ENCODE measurements at places on chromosomes 4 and X.

- DNase-seq, result no peak
Measured at GRCh38 chrX:137290011-137290410, 256.2 kb upstream of the GPR101 start.

DNA sequence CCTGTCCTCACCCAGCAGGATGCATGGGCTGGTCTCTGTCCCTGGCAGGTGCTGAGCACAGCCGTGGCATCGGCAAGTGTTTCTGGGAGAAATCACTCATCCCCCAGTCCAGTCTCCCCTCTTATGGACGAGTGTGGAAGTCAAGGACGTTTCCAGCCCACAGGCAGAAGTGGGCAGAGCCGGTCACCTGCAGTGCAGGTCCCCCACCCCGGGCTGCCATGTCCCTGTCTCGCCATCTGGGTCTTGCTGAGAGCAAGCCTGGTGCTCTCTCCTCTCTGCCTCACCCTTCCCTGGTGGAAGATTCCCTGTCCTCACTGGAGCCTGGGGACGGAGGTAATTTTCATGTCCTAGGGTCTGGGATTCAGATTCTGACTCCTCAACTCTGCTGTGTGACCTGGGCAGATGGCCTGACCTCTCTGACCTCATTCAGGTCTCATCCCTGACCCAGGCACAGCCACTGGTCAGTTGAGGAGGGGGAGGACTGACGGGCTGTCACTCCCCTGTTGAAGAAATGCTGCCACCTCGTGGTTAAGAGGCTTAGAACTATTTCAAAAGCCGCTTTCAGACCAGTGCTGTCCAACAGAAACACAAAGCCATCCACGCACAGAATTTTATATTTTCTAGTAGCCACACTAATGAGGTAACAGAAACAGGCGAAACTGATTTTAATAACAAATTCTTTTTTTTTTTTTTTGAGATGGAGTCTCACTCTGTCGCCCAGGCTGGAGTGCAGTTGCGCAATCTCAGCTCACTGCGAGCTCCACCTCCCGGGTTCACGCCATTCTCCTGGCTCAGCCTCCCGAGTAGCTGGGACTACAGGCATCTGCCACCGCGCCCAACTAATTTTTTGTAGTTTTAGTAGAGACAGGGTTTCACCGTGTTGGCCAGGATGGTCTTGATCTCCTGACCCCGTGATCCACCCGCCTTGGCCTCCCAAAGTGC lies 1.8 kb downstream of the CPZ start:
- DNase-seq, result peak; percentile 69

DNA sequence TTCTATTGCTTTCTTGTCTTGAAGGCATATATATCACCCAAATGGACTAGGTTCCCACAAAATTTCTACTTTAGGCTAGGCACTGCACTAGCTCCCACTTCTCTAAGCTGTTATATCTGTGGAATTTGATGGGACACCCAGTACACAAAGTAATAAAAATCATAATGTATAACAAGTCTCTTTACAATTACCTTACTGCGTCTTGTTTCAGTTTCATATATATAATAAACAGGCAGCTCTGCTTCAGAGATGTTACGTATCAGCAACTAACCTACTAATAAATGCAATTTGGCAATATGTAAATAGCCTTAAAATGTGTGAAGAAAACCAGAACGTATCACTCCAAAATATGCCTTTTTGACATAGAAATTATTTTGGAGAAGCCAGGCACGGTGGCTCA lies 42.0 kb upstream of the UGDH start:
- DNase-seq, result no peak

GRCh38 chrX:118504581-118504980 lies 9.0 kb downstream of the DOCK11 start:
- DNase-seq, result no peak

GRCh38 chr4:186935901-186936300 lies 212.2 kb upstream of the FAT1 start:
- no peak for DNase-seq

DNA sequence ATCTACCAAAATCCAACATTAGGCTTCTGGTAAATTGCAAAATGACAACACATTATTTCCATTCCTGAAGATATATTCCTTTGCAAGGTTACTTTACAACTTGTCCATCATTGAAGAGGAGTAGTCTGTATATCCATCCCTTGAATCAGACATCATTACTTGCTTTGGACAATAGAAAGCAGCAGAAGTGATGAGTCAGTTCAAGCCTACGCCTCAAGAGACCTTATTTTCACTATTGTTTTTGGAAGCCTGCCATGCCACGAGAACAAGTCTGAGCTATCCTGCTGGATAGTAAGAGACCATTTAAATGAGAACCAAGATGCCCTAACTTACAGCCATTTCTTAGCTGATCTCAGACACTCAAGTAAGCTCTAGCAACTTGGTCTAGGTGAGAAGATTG lies 246.0 kb upstream of the HHIP start:
- no peak for DNase-seq

GRCh38 chrX:75278991-75279390 lies 5.1 kb downstream of the UPRT start:
- no peak for DNase-seq

DNA sequence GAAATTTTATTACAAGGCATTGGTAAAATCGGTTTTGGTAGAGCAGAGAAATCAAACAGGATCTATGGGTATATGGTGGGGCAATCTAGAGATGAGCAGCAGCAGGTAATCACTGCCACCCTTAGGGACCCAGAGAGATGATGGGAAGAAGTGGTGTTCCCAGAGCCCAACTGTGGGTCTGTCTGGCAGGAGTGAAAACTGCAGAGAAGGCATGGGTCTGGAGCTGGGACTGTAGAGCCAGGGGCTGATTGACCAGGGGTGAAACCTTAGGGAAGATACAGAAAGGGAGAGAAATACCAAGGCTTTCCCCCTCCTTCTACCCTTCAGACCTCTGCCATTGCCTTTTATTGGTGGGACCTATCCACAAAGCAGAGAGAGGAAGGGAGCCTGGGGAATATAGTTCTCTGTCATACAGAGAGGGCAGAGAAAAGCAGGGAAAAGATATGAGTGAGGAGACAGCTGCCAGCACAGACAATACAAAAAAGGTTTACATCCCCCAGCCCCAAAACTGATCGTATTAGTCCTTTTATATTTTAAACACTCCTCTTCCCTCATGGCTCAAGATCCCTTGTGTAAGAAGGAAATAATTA lies 28.7 kb downstream of the PDLIM5 start:
- DNase-seq, result no peak

GRCh38 chr4:81052119-81053068 lies 21.9 kb downstream of the BMP3 start:
- DNase-seq, result peak; percentile 60

Data from muscle of arm (tissue), 14 donors.